ENCODE measurements at places on chromosomes 16 and 17.

DNA sequence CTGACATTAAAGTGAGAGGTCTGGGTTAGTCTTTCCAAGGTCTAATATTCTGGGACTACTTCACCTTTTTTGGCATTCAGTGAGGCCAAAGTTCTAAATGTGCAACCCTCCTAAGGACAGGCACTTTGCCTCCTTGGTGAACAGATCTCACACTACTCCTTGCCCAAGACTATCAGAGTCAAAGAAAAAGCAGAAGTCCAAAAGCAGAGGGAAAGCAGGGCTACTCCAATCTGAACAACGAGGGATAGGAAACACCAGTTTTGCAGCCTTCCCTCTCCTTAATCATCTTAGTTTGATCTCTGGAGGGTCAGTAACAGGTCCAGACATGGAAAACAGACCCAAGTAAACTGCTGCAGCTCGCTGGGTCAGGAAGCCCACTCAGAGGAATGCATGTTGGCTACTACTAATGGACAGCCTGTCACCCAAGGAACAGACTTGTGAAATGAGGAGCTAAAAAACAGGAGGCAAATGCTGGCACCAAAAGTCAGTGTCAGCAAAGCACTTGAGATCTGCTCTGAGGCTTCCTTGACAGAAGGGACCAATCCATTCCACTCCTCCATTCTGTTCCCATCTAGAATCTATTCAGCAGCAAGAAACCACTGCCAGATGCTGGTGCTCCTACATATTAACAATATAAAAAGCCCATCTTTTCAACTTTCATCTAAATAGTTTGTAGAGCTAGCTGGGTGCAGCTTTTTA, 29.9 kb downstream of the DCUN1D3 start:
- DNase-seq: no peak

DNA sequence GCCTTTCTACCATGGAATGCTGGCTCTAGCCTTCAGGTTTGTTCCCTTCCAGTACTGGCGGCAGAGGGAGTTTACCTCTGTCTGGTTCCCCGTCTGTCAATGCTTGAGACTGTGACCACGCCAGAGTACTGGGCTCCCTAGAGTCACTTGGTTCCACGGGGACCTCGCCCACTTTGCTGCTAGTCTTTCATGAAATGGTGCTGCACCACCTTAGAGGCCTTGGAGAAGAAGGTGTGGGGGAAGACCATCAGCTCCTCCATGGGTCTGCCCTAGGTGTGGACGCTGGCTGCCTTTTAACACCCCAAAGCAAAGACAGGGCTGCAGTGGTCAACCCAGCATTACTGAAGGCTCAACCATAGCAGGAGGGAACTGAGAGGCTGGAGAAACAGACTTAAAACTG, 55.3 kb upstream of the KSR1 start:
- no peak for DNase-seq

DNA sequence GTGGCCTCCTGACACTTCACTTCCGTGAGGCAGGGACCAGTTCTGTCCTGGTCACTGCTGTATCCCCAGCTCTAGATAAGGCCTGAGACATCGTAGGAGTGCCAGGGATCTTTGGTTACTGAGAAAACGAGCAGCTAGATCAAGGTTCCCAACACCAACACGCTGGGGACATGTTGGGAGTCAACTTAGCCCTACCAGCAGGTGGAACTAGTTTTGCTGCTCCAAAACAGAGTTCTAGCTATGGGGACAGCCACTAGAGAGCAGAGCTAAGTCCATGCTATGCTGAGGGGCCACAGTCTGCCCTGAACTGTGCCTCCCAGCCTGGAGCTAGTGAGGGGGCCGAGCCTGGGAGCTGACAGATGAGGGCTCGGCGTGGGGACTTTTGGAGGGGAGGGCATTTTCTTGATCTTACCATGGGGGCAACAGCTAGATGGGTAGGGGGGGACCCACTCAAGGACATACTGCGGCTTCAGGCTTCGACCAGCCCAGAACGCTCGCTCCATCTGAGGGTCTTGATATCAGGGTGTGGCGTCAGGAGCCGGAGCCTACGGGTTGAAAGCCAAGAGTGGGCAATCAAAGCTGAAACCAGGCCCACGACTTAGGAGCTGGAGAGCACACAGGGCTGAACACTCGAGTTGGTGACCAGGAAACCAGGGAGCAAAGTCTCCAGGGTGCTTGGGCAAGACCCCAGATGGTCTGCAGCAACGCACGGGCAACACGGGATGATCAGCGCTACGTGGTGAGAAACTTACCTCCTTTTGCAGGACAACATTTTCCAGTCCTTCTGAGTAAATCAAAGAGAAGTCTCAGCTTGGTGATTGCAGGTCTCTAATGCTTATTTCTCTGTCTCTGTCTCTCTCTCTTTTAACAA, 13.4 kb downstream of the SNX20 start:
- DNase-seq: no peak

DNA sequence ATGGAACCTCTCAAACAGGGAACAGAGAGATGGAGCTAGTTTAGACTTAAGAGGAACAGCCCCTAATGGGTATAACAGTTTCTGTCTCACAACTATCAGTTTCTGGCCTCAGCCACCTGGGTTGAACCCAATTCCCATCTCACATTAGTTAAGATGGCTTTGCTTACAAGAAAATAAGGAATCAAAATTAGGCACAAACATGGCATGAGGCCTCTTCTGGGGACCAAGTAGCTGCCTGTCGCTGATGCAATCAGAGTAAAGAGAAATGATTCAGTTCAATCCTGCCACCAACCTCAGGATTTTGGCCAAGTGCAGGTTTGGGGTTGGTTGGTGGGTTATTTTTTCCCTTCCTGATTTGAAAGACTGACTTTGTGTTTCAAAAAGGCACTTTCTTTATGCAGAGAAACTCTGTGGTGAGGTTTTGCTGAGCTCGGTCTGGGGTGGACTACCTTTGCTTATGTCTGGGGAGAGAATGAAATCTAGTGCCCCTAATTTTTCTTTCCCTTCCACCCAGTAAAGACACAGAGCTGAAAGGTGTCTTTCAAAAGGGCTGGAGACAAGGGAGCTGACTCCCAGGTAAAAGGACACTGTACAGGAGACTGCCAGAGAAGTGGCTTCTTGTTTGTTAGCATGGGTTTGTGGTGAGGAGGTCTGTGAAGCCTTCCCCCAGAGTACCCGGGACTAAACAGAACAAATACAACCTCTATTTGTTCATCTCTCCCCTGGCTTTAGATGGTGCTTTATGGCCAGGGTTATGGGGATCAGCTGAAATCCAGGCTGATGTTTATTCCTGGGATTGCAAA, 44.8 kb upstream of the NFAT5 start:
- DNase-seq: no peak

DNA sequence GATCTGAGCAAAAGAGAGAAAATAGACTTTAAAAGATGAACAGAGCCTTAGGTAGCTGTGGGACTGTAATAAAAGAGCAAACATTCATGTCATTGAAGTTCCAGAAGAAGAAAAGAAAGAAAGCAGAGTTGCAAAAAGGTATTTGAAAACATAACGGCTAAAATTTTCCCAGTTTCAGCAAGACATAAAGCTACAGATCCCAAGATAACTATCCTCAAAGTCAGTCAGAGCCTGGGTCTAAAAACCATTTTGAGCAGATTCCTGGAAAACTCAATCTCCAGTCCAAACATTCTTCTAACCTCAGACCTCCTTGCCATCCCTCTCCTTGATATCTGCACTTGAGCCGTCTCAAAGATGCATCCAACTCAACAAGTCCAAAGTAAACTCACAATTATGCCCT, 20.9 kb upstream of the CD300E start:
- DNase-seq: no peak

GRCh38 chr17:21376759-21377690, 868 bp downstream of the KCNJ12 start:
- peak; percentile 38 for DNase-seq

DNA sequence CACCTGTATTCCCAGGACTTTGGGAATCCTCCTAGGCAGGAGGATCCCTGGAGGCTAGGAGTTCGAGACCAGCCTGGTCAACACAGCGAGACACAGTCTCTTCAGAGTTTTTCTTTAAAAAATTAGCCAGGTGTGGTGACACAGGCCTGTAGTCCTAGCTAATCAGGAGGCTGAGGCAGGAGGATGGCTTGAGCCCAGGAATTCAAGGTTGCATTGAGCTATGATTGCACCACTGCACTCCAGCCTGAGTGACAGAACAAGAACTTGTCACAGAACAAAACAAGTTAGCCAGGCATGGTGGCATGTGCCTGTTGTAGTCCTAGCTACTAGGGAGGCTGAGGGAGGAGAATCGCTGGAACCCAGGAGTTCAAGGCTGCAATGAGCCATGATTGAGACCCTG, 24.8 kb downstream of the ANKRD40 start:
- no peak for DNase-seq

DNA sequence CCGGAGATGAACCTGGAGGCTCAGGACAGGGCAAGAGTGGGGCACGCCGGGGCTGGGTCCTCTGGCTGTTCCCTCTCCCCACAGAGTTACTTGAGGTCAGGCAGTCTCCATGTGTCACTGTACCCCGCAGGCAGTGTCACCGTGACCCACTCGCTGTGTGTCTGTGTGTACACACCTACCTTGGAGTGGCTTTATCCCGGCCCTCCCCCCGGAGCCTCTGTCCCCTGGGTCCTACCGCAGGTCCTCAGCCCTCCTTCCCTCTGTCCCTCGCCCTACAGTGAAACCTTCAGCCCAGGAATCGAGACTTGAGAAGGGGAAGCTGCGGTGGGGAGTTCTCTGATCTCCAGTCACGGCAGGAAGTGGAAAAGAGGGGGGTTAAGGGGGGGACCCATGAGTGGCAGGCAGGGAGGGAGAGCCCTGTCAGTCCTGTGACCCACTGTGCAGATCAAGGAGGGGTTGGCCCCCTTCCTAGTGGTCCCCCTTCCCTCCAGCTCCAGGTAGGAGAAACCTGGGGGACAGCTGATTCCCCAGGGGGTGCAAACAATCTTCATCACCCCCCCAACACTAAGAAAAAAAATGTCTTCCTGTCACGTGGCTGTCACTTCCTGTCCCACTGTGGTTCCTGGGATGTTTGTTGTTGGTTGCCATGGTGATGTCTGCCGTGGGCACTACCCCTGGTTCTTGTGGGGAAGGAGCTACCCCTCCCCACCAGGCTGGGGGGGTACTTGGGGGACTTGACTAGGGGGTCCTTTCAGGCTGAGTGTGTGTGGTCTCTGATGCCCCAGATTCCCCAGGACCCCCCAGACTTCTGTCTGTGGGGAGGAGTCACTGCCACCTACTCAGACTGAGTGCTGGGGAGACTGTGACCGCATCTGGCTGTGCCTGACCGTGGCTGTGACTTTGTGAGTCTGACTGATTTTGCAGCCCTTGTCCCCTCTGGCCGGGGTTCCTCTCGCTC, 13.7 kb downstream of the RARA start:
- no peak for DNase-seq

- no peak for DNase-seq
Measured at GRCh38 chr16:72198021-72198711, 26.2 kb upstream of the PMFBP1 start.

DNA sequence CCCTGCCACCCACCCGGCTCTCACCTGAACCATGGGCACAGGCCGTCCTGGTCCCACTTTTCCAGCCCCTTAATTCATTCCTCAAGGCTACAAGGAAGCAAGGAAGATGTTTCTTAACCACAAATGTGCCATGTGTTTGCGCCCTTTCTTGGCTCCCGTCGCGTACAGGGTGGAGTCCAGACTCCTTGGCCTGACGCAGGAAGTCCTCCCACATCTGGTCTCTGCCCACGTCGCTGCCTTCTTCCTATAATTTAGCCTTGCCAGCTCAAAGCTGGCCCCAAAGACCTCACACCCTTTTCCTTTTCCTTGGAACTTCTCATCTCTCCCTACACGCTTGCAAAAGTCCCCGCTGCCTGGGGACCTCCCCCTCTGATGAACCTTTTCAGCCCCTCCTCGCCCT, 38.8 kb upstream of the BHLHA9 start:
- DNase-seq: no peak

DNA sequence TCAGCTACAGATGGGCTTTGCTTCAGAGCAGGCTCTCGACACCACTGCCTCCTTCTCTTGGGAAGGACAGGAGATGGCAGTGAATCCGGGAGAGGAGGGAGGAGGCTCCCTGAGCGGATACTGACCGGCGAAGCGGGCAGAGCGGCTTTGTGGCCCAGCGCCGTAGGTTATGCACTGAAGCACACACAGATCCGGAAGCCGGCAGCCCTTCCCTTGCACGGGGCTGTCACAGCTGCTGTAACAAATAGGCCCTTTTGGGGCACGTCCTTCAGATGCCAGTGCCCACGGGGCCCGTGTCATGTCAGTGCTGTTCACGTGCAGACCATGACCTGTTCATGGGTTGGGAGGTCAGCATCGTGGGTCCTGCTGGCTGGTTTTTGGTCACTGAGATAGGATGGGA, 144.7 kb upstream of the CHMP6 start:
- no peak for DNase-seq

GRCh38 chr17:36485805-36486203, 677 bp upstream of the ZNHIT3 start:
- no peak for DNase-seq

DNA sequence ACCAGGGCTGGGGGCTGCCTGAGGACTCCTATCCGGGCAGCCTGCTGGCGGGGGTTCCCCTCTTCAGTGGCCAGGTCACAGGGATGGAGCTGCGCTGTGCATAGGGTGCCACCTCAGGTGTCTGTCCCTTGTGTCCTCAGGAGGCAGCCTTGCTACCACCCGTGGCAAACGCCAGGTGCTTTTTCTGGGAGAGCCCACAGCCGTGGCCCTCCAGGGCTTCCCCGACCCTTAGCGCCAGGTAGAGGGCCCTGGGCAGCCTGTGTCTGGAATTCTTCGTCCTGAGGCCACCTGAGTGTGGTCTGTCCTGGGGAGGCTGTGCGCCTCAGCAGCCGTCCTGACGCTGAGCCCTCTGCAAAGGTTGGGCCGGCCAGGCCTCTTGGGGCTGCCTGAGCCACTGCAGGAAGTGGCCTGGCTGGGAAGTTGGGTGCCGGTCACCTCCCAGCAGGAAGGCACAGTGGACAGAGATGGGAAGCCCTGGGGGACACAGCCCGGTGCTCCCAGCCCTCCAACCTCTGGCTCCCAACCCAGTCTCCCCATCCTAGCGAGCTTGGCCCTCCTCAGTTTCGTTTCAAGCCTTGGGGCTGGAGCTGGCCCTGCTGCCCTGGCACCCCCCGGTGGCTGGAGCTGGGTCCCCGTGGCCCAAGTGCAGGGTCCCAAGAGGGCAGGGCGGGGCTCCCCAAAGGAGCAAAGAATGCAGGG, 7.6 kb upstream of the BAIAP3 start:
- DNase-seq: no peak

DNA sequence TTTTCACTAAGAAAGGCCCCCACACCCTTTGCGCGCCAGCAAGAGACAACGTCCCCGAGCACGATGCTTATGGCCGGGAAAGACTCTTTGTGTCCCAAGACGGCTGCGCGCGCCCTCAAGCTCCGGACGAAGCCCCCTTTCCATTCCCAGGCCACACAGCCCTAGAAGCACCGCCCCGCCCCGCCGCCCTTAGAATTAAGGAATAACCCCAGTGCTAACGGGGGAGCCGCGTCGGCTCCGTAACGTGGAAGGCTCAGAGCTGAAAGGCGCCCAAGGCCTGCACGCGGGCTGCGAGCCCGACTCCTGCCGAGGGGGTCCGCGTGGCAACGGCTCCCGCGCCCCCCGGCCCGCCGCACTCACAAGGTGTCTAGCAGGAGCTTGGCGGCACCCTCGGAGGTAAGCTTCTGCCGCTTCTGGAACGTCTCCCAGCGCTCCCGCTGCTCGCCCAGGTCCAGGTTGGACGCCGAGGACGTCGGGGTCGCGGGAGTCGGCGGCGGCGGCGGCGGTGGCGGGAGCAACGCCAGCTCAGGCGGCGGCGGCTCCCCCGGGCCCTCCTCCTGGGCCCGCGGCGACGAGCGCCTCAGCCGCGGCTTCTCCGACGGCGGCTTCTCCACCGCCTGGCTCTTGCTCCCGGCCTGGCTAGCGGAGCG, 477 bp downstream of the CENPV start:
- DNase-seq: no peak
